ENCODE measurements at places on chromosomes 3 and 15.

GRCh38 chr3:193165431-193166120 is 75.4 kb upstream of the PLAAT1 start:
- DNase-seq: no peak

GRCh38 chr3:154942827-154943226 is 137.3 kb upstream of the MME start:
- DNase-seq: no peak

- no peak for DNase-seq
Observed at GRCh38 chr3:195704433-195704999, 16.3 kb upstream of the MUC20 start.

GRCh38 chr3:46321461-46322104 is 32.3 kb upstream of the CCR2 start:
- no peak for DNase-seq

- DNase-seq: no peak
Observed at GRCh38 chr3:104069114-104069513, 1297.6 kb upstream of the ALCAM start.

- no peak for DNase-seq
Observed at GRCh38 chr3:43259626-43260025, 26.7 kb upstream of the SNRK start.

- DNase-seq: no peak
Observed at GRCh38 chr3:5047764-5048419, 68.7 kb downstream of the BHLHE40 start.

DNA sequence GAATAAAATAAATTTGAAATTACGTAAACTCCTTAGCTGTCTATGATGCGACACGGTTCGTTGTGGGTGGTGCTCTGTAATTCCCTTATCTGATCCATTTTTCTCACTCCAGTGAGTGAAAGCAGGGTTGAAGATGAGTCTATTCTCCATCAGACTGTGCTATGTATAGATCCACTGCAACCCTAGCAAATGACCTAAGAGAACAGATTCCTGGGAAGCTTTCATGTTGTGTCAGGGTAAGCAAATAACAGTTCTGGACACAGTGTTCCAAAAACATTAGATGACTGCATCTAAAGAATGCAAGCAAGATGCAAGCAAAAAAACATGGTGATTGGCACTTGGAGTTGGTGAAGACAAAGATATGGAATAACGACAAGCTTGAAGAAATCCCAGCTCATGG is 239.3 kb downstream of the SLC9A9 start:
- no peak for DNase-seq

DNA sequence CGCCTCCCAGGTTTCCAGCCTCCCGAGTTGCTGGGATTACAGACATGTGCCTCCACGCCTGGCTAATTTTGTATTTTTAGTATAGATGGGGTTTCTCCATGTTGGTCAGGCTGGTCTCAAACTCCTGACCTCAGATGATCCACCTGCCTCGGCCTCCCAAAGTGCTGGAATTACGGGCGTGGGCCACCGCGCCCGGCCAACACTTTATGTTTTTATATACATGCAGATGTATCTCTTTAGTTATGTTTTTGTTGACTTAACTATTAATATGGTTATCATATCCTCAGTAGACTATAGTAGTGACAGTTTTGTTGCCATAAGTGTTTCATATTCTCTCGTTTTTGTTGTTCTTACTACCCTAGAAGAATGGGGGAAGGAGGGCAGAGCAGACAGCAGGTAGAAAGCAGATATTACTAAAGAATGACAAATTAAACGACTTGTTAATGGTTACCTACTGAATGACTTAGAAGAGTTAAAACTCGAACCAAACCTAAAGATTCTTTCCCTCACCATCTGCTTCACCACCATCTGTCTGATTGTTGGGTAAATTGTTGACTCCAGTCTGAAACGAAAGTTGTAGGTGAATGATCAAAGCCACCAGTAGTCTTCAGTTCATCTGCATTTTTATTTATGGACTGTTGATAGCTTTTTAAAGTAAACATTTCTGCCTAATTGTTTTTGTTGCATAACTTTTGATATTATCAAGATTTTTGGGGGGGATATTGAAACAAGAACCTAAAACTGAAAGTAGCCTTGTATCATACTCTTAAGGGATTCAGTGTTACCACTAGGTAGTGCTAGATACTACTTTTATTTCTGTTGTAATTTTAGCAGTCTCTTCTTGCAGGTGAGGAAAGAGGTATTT is 89.3 kb downstream of the RASA2 start:
- no peak for DNase-seq

GRCh38 chr15:82135638-82136037 is 89.8 kb upstream of the MEX3B start:
- DNase-seq: no peak

- no peak for DNase-seq
Observed at GRCh38 chr3:61967019-61967418, 405.6 kb downstream of the PTPRG start.

- DNase-seq: no peak
Observed at GRCh38 chr3:152232679-152233078, 36.0 kb upstream of the MBNL1 start.

GRCh38 chr15:41774062-41774881 is at the start of gene MAPKBP1:
Gene MAPKBP1, plus strand, starts transcription at chr15:41774484. Its CDS starts 792 bp downstream, at chr15:41775276.
- peak; percentile 99 for DNase-seq

GRCh38 chr3:171948674-171949073 is 90.7 kb upstream of the FNDC3B start:
- DNase-seq: no peak

GRCh38 chr3:130732501-130732900 is 14.1 kb downstream of the PIK3R4 start:
- no peak for DNase-seq

GRCh38 chr3:15757824-15758223 is 40.0 kb downstream of the ANKRD28 start:
- DNase-seq: no peak

- DNase-seq: peak; percentile 37
Observed at GRCh38 chr3:115862849-115863248, 239.5 kb downstream of the GAP43 start.

DNA sequence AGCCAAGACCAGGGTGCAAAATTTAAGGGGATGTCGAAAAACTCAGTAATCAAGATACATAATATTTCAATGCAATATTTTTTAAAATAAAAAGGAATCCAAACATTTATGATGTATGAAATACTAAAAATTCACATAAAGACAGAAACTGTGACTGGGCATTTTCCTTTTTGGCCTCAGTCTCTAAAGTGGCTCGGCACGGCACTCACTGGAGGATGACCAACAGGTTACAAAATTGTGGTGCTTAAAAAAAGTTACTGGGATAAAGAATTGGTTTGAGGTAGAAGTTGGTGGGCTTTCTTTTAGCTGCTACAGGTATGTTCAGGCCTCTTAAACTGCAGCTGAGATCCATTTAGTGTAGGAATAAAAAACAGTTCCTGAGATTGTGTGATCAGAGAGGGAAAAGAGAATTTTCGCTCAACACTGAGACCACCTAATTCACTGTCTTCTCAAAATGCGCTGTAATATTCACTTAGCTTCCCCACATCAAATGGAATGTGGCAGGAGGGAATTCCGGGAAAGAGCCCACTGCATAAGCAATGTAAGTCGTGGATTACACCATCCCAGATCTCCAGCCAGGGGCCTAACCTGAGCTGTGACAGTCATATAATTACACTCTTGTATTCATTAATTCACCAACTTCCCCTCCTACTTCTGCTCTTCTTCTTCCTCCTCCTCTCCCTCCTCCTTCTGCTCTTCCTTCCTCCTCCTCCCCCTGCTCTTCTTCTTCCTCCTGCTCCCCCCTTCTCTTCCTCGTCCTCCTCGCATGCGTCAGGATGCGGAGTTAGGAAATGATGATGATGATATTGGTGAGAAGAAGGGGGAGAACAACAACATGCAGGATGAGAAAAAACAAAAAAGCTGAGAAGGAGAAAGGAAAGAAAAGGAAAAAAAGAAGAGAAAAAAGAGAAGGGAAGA is 45.9 kb downstream of the HES1 start:
- DNase-seq: no peak

DNA sequence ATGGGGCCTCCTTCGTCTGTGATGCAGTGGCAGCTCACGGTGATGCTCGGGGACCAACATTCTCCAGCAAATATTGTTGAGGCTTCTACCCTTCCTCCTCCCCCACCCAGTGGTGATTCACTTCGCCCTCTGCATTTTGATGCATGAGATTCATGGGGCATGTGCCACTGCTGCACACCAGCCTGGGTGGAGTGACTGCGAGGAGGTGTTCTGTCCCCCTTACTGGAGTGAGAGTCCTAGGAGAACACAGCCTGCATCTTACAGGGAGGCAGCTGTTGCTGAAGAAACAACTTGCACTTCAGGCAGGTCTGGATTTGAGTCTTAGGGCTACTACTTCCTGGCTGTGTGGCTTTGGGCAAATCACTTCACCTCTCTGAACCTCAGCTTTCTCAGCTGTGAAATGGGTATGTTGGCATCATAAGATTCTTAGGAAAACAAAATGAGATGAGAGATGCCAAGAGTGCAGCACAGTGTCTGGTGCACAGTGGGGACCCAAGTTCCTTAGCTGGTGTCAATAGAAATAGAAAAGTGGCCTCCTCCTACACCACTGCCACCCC is 10.2 kb upstream of the SKOR1 start:
- DNase-seq: peak; percentile 27

DNA sequence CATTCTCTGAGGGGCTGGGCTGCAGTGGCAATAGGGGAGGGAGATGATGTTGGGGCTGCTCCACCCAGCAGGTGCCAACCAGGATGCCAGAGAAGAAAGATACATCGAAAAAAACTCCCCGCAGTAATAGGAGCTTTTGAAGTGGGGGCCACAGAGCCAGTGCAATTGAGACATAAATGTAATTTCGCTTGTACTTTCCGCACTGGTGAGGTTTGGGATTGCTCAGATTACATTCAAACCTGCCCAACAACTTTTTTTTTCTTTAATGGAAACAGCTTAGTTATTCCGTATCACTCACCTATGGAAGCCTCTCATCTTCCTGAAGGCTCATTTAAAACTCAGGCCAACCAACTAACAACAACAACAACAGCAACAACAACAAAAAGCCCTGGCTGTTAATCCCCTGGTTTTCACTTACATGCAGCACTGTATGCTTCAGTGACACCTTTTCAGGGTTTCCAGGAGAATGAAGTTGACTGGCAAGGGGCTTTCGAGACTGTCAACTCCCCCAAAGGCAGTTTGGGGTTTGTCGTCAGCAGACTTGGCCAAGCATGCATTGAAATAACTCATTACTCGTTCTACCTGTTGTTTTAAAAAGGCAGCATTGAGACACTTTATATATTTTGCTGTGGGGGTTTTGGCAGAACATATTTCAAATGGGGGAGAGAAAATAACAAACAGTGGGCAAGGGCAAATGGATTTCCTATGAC is 163.8 kb downstream of the EBLN2 start:
- DNase-seq: no peak

DNA sequence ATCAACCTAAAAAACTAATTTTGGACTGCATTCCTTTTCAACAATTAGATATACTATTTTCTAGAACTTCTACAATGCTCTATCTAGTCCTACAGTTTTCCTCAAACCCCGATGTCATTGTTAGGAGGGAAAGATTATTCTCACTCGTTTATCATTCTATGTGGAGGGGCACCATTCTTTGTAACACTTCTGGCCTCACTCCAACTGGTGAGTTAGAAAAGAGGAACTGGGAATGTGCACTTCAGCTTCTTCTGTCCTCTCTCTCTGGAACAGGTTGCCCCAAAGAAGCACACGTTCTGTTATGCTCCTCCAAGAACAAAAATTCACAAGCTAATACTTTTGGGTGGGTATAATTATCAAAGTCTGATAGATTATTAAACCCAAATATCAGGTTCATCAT is 137.9 kb downstream of the UACA start:
- no peak for DNase-seq

DNA sequence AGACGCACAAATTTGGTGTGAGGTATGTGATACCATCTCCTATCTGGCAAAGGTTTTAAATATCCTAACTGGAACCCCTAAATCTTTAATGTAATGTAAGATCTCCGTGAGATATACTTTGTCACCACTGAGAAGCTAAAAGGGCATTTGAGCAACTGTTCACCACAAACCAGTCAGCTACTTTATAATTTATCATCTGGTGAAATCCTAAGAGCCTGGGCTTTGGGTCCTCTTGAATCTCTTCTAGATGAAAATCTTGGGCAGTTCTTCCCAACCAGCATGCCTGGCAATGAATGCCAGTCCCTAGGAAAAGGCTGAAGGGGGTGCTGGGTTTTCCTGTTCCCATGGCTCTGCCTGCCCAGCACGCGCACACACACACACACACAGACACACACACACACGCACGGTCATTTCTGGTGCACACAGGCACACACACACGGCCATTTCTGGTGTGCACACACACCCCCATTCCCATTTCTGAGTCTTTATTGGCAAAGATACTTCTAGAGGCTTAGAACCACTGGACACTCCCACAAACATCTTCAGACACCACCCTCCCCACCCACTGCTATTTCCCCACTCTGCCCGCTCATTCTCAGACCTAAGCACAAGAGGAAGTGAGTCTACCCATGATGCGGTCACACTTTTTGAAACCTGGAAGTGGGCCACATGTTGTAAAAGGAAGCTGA is 72.6 kb downstream of the MYO1E start:
- peak; percentile 78 for DNase-seq

DNA sequence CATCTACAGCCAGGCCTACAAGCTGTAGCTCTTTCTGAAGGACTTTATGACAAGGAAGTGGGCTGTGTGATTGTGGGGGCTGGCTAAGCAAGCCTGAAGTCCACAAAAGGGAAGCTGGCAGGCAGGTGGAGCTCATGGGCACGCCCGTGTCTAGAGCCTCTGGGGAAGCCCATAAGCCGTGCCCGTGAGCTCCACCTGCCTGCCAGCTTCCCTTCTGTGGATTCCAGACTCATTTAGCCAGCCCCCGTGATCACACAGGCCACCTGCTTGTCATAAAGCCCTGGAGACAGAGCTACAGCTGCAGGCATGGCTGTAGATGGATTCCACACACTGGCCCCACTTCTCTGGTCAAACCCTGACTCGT is 15.2 kb downstream of the EFCC1 start:
- peak; percentile 15 for DNase-seq

- no peak for DNase-seq
Observed at GRCh38 chr15:69869881-69870505, 227.7 kb downstream of the TLE3 start.

DNA sequence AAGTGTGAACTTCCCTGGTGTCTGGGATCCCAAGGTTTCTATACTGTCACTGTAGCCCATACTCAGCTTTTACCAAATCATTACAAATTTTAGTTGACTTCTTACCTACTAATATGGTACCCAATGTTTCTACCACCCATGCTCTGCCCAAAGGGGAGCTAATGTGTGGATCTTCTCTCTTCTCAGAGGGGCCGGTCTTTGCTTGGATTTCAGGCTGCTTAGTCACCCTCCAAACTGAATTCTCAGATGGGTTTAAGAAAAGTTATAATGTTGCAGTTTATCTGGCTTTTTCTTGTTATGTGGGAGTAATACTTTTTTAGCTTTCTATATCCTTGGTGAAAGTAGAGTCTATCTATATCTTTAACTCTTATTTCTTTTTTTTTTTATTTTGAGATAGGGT is 67.1 kb upstream of the AKAP13 start:
- DNase-seq: no peak

- DNase-seq: no peak
Observed at GRCh38 chr15:60254416-60254815, 143.4 kb downstream of the ANXA2 start.

DNA sequence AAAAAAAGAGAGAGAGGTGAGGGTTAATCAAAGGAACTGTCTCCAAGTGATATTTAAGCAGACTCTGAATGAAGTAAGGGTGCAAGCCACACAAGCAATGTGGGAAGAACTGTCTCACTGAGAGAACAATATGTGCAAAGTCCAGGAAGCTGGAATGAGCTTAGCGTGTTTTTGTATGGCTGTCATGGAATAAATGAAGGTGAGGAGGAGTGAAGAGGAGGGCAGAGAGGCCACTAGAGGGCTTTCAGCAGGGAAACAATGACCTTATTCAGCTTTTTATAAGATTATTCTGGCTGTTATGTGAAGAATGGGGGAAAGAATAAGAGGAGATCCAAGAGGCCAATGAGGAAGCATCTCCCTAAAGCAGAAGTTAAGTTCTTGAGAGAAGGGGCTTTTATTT is 86.9 kb upstream of the COL8A1 start:
- DNase-seq: no peak
